ENCODE measurements at places on chromosomes 12 and 14.

DNA sequence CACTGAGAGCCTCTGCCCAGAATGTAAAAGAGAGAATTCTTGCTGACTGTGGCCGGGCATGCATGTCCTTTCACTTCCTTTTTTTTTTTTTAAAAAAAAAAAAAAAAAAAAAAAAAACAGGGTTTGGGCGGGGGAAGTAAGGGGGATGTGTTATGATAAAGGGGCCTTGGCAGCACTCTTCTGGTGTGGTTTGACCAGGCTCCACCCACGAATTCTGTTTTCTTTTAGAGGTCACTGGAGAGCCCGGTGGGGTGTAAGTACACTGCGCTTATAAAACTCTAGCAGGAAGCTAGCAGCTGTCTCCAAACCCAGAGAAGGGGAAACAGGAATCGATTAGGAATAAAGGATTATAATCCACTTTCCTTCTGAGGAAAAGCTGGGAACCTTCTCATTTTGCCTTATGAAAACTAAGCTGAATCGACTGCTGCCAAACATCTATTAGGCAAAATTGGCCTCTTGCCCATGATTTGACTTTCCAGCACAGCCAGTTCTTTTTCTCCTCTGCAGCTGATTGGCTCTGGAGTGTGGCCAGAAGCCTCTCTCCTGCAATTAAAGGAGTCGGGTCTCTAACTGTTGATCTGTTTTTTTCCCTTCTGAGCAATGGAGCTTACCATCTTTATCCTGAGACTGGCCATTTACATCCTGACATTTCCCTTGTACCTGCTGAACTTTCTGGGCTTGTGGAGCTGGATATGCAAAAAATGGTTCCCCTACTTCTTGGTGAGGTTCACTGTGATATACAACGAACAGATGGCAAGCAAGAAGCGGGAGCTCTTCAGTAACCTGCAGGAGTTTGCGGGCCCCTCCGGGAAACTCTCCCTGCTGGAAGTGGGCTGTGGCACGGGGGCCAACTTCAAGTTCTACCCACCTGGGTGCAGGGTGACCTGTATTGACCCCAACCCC is 27.7 kb upstream of the HIGD1C start:
- peak; percentile 83 for DNase-seq

GRCh38 chr12:87679251-87679650 is 349.9 kb downstream of the C12orf50 start:
- DNase-seq = no peak

GRCh38 chr12:68425998-68426397 is 93.8 kb upstream of the MDM1 start:
- DNase-seq = no peak

- no peak for DNase-seq
Measured at GRCh38 chr14:98242903-98243302, 1029.1 kb downstream of the BCL11B start.

Data from hippocampal formation (tissue), 2 donors.